ENCODE measurements at places on chromosomes 4 and X.
A peak's percentile ranks its signal among the peaks of the same experiment; 100 is the strongest.

- no peak for DNase-seq
Measured at GRCh38 chr4:55793479-55793878, 26.1 kb upstream of the EXOC1L start.

DNA sequence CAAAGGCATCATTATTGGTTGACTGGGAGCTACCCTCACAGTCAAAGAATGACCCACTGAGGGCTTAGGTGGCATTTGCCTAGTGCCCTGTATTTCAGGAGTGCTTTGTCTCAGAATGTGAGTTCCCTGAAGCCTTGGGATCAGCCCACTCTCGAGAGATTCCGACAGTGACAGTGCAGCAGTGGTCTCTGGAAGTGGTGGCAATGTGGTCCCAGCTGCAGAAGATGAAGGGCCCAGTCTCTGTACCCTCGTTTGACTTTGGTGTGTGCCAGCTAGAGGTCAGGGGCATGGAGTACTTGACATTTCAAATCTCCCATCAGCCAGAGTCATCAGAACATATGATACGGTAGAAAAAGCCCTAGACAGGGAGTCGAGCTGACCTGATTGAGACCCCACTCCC lies 153.7 kb downstream of the EFNB1 start:
- no peak for DNase-seq

GRCh38 chr4:23909671-23910070 lies 19.8 kb upstream of the PPARGC1A start:
- DNase-seq: no peak

- DNase-seq: no peak
Measured at GRCh38 chr4:72302981-72303704, 265.9 kb downstream of the ADAMTS3 start.

DNA sequence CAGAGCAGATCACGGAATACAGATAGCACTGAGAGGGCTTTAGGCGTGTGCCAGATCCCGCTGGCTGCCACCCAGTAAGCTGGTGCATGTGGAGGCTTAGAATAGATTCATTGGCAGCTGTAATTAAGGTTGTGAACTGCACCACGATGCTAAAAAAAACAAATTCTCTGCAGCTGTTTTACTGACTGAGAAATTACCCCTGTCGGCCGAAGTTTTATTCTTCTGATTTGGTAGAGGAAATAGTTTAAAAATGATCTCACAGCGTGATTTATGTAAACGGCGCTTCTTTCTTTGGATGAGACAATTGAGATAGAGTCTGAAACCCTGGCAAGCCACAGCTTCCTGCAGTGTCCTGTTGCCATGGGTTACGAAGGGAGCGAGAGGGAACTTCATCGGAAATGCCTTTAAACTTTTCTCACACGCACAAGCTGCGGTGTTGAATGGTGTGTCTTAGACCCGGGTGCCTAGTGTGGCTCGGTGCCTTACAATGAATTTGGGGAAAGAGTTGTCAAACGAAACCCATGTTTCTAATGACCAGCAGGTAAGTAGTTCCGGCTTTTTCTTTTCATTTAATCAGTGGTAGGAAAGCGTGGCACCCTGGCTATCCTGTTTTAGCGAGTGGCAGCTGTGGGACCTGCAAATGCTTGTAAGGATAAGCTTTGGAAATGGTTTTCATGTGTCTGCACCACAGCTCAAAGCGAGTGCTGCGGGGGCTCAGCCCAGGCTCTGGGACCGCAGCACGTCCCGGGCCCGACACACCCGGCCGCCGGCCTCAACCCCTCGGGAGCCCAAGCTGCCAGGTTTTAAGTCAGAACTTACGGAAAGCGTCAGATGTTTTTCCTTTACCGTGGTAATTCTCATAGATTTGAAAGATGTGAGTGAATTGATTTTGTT lies 71.7 kb upstream of the HGFAC start:
- DNase-seq: peak; percentile 77

- no peak for DNase-seq
Measured at GRCh38 chr4:113404167-113404571, 354.7 kb downstream of the ANK2 start.

- no peak for DNase-seq
Measured at GRCh38 chr4:2958446-2958845, 4.8 kb downstream of the NOP14 start.

- no peak for DNase-seq
Measured at GRCh38 chr4:175071123-175071522, 153.0 kb downstream of the ADAM29 start.

GRCh38 chrX:96997196-96997595 lies 113.5 kb downstream of the RPA4 start:
- no peak for DNase-seq

- DNase-seq: no peak
Measured at GRCh38 chr4:114115526-114115925, 136.1 kb upstream of the ARSJ start.

GRCh38 chrX:120790118-120790517 lies 85.5 kb downstream of the CT47B1 start:
- peak; percentile 71 for DNase-seq

DNA sequence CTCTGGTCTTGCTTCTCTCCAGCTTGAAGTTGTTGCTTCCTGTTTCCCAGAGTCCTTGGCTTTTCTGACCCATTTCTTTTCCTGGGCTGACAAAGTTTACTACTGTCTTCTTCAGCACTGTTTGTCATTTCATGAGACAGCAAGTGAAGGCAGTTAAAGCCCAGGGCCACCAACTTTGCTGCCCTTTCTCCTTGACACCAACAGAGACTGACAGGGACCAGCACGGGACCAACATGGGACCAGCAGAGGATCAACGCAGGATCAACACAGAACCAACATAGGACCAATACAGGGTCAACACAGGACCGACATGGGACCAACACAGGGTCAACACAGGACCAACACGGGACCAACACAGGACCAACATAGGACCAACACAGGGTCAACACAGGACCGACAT lies 34.9 kb downstream of the RNF212 start:
- no peak for DNase-seq

DNA sequence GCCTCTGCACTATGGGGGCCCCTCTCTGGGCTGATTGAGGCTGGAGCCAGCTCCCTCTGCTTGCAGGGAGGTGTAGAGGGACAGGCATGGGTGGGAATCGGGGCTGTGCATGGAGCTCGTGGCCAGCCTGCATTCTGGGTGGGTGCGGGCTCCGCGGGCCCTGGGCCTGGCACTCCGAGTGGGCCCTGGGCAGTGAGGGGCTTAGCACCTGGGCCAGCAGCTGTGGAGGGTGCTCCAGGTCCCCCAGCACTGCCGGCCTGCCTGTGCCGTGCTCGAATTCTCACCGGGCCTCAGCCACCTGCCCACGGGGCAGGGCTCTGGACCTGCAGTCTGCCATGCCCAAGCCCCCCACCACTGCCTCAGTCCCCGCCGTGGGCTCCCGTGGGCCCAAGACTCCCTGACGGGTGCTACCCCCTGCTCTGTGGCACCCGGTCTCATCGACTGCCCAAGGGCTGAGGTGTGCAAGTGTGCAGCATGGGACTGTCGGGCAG lies 681.2 kb downstream of the PDHA2 start:
- DNase-seq: no peak

DNA sequence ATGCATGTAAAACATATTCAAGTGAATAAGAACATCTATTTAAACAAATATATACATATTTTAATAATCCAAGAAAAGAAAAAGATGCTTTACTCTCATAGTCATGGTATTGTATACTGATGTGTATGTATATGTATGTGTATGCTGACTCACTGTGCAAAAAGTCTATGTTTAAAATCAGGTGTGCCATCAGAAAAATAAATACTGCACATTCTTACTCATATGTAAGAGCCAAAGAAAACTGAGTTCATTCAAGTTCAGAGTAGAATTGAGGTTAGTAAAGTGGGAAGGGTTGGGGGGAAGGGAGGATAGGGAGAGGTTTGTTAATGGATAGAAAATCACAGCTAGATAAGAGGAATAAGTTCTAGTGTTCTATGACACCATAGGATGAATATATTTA lies 403.9 kb upstream of the SMIM31 start:
- no peak for DNase-seq

DNA sequence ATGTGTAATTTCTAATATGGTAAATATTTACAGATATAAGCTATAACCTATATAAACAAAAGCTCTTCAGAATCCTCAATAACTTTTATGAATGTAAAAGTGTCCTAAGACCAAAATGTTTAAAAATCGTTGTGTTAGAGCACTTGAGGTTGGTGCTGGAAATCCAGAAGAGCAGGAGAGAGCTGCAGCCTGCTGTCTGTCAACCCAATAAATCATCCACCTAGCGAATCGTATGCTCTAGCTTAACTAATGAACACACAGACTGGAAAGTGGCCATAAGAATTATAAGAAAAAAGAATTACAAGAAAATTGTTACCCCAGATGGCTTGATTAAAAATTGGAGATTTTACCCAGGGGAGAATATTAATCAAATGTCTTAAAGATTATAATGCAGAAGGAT lies 17.0 kb downstream of the CFAP97 start:
- DNase-seq: no peak

GRCh38 chr4:87465739-87466366 lies 43.5 kb downstream of the NUDT9 start:
- no peak for DNase-seq

- DNase-seq: no peak
Measured at GRCh38 chrX:80807606-80807991, 2.1 kb downstream of the BRWD3 start.

DNA sequence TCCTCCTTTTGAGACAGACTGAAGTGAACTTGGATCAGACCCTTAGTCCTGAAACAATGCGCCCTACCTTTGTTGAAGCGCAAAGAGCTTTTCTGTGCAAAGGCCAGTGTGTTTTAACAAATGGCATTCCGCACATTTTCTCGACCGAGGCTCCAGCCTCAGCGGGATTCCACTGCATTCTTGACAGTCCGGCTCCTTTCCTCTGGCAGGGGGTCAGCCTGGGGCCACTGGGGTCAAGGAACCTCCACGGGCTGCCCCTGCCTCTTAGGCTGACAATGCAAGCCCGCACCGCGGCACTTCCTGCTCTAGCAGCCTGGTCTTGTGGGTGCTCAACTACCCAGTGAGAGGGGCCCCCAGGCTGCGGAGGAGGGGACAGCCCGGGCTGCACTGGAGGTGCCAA lies 47.2 kb upstream of the TFDP3 start:
- DNase-seq: no peak

DNA sequence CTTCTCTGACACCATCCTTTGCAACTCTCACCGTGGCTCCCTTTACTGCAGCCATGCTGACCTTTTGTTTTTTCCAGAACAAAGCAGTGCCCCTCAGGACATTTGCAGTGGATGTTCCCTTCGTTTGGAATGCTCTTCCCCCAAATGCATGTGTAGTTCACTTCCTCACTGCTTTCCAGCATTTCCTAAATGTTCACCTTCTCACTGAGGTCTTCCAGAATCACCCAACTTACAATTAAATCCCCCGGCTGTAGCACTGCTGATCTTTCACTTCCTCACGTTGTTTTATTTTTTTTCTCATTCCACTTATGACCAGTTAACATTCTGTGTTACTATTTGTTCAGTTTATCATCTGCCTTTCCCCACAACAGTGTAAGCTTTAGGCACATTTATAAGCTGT lies 73.1 kb downstream of the GASK1B start:
- no peak for DNase-seq

DNA sequence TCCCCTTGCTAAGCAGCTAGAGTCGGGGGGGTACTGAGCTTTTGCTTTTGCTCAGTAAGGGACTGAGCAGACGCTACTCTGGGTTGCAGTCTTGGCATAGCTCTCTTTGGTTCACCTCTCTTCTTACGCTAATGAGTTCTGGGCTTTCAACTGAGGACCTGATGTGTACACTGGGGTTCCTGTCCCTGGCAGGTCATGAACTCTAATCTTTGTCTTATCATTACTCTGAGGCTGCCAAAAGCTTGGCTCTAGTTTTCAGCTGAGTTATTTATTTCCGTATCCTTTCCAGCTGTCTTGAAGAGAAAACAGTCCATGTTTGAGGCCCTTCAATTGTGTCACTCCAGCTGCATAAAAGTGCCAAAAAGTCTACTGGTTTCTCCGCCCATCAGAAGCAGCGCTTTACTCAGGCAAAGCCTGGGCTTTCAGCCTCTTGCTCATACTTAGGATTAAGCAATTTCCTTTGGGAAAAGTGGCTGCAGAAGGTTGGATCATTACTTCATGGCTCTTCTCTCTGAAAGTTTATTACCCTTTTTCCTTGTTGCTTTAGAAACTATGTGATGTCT lies 121.0 kb upstream of the STOX2 start:
- DNase-seq: no peak

GRCh38 chrX:16695079-16695676 lies 17.3 kb downstream of the CTPS2 start:
- no peak for DNase-seq

- no peak for DNase-seq
Measured at GRCh38 chr4:38069271-38069760, 109.1 kb downstream of the PTTG2 start.

GRCh38 chr4:110216129-110216528 lies 17.7 kb upstream of the ELOVL6 start:
- no peak for DNase-seq

GRCh38 chrX:7069556-7069955 lies 78.0 kb upstream of the STS start:
- DNase-seq: no peak

GRCh38 chrX:130688360-130688759 lies 214.6 kb downstream of the ENOX2 start:
- no peak for DNase-seq

DNA sequence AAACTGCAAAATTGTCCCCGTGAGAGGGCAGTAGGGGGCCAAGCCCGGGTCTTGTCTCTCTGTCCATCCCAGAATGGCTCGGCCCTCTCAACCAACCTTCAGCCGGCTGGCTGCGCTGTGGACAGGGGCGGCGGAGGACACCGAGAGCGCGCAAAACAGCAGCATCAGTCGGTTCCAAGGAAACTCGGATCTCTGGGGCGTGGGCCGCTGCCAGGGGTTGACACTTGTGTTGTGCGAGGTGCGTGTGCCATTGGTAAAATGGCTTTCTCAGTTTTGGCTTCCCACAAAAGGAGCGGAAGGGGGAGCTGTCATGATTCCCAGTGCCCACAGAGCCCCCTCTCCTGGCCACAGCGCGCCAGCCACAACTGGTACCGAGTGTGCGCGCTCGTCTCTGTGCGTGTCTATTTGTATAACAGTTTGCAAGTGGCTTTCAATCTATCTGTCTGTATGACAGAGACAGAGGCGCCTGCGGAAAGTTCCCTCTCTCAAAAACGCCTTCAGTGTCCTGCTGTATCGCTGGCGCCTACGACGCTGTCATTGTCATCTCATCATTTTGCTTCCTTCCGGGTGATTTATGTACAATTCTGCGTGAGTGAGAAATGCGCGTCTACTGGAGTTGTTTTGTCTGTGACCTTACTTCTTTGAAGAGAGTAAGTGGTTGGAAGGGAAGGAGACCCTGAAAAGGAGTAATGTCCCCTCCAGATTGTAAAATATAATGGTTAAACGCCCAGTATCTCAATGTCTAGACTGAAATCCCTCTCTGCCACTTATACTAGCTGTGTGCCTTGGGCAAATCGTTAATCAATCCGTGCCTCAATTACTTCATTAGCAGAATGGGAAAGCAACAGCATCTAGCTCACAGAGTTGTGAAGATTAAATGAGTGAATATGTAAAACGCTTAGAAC lies 1.8 kb downstream of the DKK2 start:
- DNase-seq: peak; percentile 74

DNA sequence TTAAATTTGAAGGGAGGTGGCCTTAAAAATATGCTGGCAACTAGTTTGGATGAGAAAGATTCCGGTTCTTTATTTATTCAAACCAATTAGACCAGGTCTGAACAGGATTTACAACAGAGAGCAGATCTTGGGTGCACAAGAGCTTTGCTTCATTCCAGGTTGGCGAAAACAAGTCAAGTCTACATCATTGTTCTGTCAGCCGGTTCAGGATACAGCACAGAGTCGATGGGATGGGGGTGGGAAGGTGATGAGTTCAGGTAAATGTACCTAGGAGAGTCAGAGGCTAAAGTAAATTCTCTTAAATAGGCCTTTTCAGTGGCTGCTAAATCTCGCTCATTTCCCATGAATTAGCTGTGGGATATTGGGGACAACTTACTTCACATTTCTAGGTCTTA lies 882 bp upstream of the STIM2 start:
- DNase-seq: no peak

All from sigmoid colon (tissue), 7 donors.